OCI-LY7 (cell line): ENCODE measurements at places on chromosomes 13 and 19. TPM values are rescaled to one million over a fixed set of nuclear protein-coding genes. Genes with fewer than 3 reads are reported as not detected.

The AMER2 gene
- total RNA-seq: not detected in 2 replicates

The ZNF880 gene
- 1.0 and 1.2 TPM in 2 replicates for total RNA-seq

The KLK4 gene
- not detected in 2 replicates for total RNA-seq

The CGB2 gene
- total RNA-seq: not detected in 2 replicates

The ZNF221 gene
- not detected in 2 replicates for total RNA-seq

The NLRP9 gene
- total RNA-seq: 0.17 TPM in 1 of 2 replicates, not detected in the other

The DIAPH3 gene
- total RNA-seq: 37.2 and 40.0 TPM in 2 replicates

The SPACA4 gene
- total RNA-seq: not detected in 2 replicates

The PNPLA6 gene
- total RNA-seq: 92.4 and 93.0 TPM in 2 replicates

The SOX21 gene
- total RNA-seq: not detected in 2 replicates

The RGCC gene
- total RNA-seq: 89.5 and 101 TPM in 2 replicates

The OR4F17 gene
- 0.88 TPM in 1 of 2 replicates, not detected in the other for total RNA-seq

The SBK2 gene
- total RNA-seq: not detected in 2 replicates

The PTH2 gene
- 1.7 TPM in 1 of 2 replicates, not detected in the other for total RNA-seq

The CTU1 gene
- 6.9 and 8.3 TPM in 2 replicates for total RNA-seq

The ZNF420 gene
- total RNA-seq: 11.0 and 13.8 TPM in 2 replicates

The ZNF681 gene
- 6.0 and 6.2 TPM in 2 replicates for total RNA-seq

The FXYD3 gene
- total RNA-seq: 0.88 TPM in 1 of 2 replicates, not detected in the other

The KLHL26 gene
- 7.9 and 8.9 TPM in 2 replicates for total RNA-seq

The SUCLA2 gene
- total RNA-seq: 46.7 and 53.5 TPM in 2 replicates

The EDDM13 gene
- total RNA-seq: not detected in 2 replicates

The FAM216B gene
- total RNA-seq: not detected in 2 replicates

The LILRB3 gene
- not detected in 2 replicates for total RNA-seq
